ENCODE measurements at places on chromosomes 4 and X.

- no peak for DNase-seq
Measured at GRCh38 chrX:151762802-151763201, 28.3 kb downstream of the CNGA2 start.

DNA sequence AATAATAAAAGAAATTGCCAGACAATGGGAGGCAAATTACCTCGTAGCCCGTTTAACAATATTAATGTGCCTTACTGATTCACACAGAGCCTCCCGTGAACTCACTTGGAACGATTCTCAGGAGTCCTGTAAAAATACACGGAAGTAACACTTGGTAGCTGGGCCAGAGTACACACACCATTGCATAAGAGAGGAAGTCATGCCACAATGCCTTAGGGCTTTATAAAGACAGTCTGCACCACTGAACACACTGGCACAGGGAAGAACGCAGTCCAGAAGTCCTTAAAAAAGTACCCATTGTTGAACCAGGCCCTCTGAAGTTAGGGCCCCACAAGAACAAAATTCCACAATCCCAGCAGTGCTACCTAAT lies 15.1 kb downstream of the SLC2A9 start:
- DNase-seq = no peak

- no peak for DNase-seq
Measured at GRCh38 chr4:73679836-73680235, 59.6 kb upstream of the RASSF6 start.

- no peak for DNase-seq
Measured at GRCh38 chr4:163610648-163611047, 116.2 kb downstream of the TMA16 start.

DNA sequence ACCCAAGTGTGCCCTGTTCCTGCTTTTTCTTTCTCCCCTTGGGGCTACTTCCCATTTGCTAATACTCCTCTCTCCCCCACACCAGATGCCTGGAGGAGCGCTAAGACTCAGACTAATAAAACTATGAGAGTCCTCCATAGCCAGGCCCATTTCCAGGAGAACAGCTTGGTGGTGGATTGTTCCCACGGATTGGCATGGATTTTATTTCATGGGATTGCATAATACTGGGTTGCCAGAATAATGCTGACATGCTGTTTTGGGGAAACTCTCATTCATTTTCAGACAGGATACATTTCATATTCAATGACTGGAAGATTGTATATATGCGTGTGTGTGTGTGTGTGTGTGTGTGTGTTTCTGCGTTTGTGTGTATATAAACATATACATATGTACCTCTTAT lies 447.5 kb upstream of the PITX2 start:
- DNase-seq = no peak

DNA sequence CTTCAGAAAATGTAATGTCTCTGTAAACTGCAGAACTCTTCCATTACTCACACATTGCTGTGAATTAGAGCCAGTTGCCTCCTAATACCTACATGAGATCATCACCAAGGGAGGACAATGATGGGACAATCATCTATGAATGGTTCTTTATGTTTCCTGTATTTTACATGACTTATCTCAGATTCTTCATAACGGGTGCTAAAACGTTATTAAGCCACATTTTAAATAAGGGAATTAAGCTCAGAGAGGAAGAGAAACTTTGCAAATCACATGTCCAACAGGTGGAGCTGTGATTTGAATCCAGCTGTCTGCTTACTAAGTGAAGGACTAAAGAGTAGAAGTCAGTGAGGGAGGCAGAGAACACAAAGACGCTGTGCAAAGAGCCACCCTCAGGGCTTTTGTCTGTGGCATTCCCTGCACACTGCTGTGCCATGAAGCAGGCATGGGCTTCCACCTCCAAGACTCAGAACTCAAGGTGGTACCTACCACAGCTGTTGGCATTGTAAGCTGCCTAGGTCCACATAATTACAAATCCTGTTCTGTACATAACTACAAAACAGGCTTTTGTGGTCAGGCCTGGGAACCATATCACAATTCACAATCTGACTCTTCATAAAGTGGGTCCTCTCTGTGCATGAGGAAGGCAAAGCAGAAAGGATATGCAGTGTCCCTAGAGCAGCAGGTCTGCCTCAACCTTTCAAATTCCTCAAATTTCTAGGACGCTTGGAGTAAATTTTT lies 12.8 kb downstream of the TBC1D9 start:
- DNase-seq = no peak

- DNase-seq = no peak
Measured at GRCh38 chr4:168743131-168743530, 246.3 kb downstream of the PALLD start.
